NB4 (cell line): ENCODE measurements at places on chromosomes 7 and 10.

GRCh38 chr10:17712717-17713471 is 39.1 kb upstream of the TMEM236 start:
- no peak for DNase-seq

GRCh38 chr10:33901166-33901565 is 566.7 kb upstream of the NRP1 start:
- DNase-seq = no peak

DNA sequence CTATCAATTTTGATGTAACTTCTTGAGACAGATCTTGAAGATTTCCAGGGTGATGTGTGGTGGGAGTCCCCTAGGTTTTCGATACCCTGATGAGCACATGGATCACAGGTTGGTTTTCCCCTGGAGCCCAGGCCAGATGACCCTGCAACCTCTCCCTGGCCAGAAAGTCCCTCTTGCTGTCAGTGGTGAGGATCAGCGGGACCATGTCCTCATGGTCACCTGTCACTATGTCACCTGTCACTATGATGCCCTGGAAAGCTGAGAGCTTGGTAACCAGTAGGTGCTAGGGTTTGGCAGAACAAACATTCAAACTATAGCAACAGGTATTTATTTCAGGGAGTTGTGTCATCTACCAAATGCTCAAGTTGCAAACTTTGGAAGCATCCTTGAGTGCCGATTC is 197.9 kb downstream of the ARHGAP12 start:
- DNase-seq = no peak

GRCh38 chr7:20777377-20778062 is 9.2 kb downstream of the SP8 start:
- DNase-seq = no peak

- DNase-seq = no peak
Observed at GRCh38 chr7:27883696-27884095, 143.7 kb downstream of the TAX1BP1 start.

GRCh38 chr7:128160296-128160695 is 80.8 kb upstream of the LEP start:
- no peak for DNase-seq

- peak; percentile 63 for DNase-seq
Observed at GRCh38 chr7:105118612-105119600, 104.9 kb downstream of the KMT2E start.

DNA sequence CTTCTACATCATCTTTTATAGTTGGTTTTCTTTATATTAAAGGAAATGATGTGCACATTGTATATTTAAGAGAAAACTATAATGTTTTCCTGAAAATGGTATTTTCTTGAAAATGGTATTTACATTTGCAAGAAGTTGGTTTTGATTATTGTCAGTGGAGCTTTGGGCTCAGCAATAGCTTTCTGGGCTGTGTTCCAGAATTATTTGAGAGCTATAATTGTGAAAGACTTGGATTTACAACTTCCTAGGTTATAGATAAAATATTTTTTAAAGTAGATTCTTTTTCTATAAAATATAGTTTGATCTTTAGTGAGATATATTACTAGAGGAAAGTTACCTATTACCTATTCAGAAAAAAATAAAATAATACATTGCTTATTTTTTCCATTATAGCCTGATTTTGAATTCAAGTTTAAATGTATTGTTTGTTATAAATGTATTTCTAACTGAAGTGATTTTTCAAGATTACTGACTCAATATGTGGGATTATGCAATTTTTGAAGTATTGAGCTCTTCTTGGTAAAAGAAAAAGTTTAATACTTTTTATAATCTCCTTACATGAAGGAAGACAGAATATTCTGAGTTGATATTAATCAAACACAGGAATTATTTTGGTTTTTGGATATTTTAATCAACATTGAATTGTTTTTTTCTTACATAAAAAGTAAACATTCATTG is 20.2 kb downstream of the GNAI1 start:
- no peak for DNase-seq

DNA sequence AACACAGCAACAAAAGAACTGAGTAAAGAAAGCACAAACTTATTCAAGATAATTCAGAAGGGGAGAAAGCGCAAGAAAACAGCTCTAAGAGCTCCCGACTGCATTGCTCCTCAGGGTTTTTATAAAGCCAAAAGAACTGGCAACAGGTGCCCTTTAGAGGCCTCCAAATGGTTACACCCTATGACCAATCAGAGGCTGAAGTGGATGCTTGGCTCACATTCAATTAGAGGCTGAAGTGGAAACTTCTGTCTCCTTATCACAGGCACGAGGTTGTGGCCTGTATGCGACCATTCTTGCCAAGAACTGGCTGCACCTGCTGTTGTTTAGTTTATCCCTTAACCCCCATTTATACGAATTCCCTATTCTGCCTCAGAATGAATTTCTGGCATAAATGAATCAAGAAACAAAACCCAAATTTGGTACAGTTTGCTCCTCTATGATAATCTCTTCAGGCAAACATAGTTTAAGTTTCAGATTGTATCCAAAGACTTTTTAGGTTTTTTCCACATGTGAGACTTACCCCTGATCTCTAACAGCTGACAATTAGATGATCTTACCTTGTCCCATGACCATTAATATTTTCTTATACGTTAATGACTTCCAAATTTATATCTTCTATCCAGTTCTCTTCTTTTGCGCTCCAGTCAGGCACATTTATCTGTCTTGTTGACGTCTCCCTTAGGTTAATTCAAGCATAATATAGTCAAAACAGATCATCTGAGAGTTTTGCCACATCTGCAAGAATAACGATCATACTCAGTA is 504.8 kb downstream of the NXPH1 start:
- no peak for DNase-seq

GRCh38 chr10:96339956-96340904 is 18.6 kb downstream of the OPALIN start:
- DNase-seq = peak; percentile 78

DNA sequence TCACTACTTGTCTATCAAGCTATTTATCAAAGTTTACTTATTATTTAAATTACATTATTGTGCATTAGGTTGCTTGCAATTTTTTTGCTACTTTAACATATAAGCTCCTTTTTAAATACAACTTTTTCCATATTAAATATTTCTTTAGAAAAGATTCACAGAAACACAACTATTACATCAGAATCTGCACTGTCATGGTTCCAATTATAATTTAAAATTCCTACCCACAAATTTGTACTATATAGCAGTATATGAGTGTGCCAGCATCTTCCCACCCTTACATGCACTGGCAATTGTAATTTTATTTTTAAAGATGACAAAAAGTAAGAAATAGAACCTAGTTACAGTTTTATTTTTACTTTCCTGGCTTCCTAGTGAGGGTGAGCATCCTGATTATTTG is 15.8 kb downstream of the MINDY3 start:
- DNase-seq = no peak

GRCh38 chr10:28508304-28508925 is 24.5 kb upstream of the WAC start:
- no peak for DNase-seq

DNA sequence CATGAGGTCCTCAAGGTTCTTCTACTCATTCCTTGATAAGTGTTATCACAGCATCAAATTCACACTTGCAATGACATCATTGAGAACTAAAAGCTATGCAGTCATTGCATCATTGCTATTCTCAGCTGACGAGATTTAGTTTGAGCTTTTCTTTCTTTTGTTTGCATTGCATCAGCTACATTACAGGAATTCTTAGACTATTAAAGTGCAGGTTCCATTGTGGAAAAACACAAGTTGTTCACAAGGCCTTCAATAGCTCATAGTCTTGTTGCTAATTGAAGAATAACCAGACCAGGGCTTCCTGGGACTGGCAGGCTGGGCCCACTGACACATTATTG is 139.3 kb downstream of the CXCL12 start:
- DNase-seq = no peak

DNA sequence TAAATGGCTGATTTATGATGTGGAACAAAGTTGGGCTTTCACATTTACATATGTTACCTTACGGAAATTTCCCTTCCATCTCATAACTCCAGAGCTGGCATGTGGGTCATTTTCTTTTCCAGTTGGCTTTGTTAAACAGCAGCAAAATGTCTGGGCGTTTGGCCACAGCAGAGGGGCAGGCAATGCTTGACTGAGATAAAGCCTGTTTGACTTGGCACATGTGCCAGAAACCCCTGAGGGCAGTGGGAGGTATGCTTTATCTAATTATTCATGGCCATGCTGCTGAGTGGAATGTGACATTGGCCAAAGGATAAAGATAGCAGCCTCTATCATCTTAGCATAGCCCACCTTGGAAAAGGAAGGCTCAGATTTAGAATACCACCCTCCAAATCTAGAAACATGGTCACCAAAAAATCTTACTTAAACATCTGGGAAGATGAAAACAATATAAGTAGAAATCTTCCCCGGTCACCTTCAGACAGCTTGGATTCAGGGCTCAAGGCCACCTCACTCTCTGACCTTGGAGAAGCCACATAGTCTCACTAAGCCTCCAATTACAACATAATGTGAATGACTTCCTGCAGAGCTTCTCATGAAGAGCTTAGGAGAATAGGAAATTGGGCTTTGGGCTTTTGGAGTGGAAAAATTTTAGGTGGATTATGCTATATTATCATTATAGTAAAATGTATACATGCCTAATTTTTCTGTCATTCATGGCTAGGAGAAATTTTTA is 101.5 kb downstream of the GRM3 start:
- no peak for DNase-seq

GRCh38 chr10:43645866-43646265 is 2.8 kb downstream of the ZNF32 start:
- DNase-seq = no peak

GRCh38 chr10:73480158-73480557 is 15.7 kb downstream of the PPP3CB start:
- DNase-seq = no peak

GRCh38 chr10:82149674-82150073 is 274.7 kb downstream of the NRG3 start:
- DNase-seq = no peak

DNA sequence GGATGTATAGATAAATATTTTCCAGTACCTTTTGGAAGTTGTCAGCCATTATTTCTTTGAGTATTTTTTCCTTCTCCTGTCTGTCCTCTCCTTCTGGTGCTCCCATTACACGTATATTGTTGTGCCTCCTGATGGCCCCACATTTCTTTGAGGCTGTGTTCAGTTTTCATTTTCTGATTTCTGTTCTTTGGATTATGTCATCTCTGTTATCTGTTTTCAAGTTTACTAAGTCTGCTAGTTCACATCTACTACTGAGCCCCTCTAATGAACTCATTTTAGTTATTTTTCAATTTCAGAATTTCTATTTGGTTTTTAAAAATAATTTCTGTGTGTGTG is 16.3 kb downstream of the RBM33 start:
- no peak for DNase-seq

GRCh38 chr10:99672884-99673283 is 13.6 kb downstream of the ENTPD7 start:
- no peak for DNase-seq

DNA sequence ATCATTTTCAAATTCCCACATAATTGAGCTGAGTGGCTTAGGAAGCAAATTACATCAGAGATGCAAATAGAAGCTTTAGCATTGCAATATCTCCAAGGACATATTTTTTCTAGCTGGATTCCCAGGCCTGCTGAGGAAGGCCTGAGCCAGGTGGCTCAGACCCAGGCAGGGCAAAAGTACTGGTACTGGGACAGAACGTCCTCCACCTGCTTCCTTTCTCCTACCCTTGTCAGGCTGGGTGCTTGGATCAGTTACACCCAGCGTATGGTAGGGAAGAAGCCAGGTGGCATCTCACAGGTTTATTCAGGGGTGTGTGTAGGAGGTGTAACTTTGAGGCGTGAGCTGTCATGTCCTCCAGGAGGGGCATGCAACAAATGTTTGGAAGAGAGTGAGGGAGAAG is 3.0 kb upstream of the PANK1 start:
- DNase-seq = no peak

- DNase-seq = no peak
Observed at GRCh38 chr10:4043897-4044665, 259.1 kb upstream of the KLF6 start.
